ENCODE measurements at places on chromosomes 13 and 19. TPM values are rescaled to one million over a fixed set of nuclear protein-coding genes. Genes with fewer than 3 reads are reported as not detected.

The RBM26 gene
- 26.9 TPM for total RNA-seq

DNA sequence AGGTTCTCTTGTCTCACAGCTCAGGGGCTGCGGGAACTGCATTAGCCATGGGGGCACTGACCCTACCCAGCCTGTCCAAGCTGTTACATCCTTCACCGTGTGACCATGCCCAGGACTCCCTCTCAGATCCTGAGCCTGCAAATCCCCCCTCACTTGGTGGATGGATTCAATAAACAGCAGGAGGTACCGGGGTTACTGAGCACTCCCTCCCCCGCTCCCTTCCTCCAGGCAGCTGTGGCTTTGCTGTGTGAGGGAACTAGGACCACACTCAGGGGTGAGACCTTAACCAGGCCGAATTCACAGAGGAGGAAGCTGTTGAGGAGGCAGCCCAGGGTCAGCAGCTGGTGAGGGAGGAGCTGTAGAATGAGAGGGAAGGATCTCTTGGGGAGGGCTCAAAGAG lies 27.0 kb upstream of the CEACAM1 start:
- no peak for DNase-seq

GRCh38 chr13:109180905-109181425 lies 551.6 kb downstream of the MYO16 start:
- DNase-seq: peak; percentile 93

The CALR3 gene
- not detected for total RNA-seq

The LRRC63 gene
- total RNA-seq: 0.29 TPM

DNA sequence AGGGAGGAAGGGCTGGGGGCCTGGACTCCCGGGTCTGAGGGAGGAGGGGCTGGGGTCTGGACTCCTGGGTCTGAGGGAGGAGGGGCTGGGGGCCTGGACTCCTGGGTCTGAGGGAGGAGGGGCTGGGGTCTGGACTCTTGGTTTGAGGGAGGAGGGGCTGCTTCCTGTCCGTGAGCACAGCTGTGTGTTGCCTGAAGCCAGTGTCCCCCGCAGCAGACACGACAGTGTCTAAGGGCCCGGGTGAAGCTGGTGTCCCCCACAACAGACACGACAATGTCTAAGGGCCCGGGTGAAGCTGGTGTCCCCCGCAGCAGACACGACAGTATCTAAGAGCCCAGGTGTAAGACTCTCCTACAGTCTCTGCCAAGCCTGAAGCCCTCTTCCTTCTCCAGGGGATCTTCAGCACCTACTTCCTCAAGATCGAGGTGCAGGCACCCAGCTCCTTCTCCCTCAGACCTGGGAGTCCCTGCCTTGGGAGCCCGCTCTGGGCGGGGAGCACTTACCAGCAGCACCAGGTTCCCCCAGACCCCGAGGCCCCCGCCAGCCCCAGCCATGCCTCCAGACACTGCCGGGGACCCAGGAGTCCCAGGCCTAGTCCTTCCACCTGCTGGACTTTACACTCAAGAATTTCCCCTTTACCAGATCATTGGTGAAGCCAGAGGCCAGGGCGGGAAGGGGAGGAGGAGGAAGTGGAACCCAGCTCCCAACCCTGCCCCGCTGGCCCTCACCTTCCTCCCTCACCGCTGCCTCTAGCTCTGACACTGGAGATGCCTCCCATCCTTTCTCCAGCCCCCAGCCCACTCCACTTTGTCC lies at the start of gene PTPRH:
TSS of gene PTPRH (minus strand) at position 622 of the 813 bp plus-strand sequence. CDS start at position 554, 68 bp downstream.
- DNase-seq: peak; percentile 44

The ZNF460 gene
- 41.8 TPM for total RNA-seq

- peak; percentile 83 for DNase-seq
Measured at GRCh38 chr19:13920940-13921747, 15.1 kb downstream of the CC2D1A start.

The OLFM2 gene
- 2.2 TPM for total RNA-seq

DNA sequence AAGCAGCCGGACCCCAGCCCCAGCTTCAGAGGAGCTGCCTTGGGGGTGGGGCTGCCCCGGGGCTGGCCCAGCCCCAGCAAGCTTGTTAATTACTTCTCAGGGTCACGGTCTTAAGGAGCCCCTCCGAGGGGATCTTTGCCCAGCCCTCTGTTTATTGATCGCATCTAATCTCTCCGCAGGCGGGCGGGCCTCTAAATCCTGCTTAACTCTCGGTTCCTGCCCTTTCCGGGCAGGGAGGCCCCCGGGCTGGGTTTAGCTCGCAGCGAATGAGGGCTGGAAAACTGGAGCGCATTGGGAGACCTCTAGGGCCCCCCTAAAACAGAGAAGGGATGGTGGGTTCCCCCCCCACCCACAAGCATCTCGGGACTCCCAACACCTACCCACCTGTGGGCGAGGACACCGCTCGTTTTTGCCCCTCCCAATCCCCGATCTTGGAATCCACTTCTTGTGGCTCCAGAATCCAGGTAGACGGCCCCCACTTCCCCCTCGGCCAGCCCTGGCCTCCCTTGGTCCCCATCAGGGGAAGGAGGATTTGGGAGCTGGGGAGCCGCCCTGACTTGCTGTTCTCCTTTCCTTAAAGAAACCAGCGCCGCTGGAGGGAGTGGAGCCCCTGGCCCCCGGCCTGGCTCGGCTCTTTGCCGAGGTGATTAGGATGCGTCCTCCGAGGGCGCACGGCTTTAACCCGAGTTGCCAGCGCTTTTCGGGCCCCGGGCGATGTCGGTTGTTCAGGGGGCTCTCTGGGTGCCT lies 59.5 kb upstream of the ADGRL1 start:
- no peak for DNase-seq

The SLC5A5 gene
- not detected for total RNA-seq

DNA sequence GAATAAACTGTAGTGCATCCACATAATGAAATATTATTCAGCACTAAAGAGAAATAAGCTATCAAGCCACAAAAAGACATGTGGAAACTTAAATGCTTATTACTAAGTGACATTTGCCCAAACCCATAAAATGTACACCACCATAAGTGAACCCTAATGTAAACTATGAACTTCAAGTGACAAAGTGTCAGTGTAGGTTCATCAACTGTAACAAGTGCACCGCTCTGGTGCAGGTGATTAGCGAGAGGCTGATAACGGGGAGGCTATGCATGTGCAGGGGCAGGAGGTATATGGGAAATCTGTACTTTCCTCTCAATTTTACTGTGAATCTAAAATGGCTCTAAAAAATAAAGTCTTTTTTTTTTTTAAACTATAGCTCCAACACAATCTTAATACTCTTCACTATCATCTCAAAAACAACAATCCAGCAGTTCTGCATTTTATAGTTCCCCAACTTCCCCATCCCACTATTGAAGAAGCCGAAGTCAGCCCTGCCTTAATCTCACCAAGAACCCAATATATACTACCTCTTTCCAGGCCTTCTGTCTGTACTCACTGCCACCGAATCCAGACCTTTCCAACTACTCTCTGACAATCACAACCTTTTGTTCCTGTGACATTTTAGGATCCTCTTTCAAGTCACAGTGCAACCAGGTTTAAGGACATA lies 22.6 kb downstream of the ELF1 start:
- DNase-seq: no peak

DNA sequence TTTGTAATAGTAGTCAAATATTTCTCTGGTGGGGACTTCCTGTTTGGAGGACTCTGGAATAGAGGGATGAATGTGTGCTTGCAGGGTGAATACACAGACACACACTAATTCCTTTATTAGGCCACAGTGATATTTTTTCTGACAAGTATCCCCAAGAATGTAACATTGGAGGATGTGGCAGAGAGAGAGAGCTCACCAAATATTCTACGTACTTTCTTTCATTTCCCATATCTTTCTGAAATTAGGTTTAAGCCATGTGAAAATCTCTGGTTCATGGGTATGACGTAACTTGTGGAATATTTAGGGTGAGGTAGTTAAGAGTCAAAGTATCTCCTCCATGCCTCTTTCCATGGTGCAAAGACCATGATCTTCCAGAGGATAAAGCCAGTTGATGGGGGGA lies 463.4 kb downstream of the DIAPH3 start:
- peak; percentile 2 for DNase-seq

DNA sequence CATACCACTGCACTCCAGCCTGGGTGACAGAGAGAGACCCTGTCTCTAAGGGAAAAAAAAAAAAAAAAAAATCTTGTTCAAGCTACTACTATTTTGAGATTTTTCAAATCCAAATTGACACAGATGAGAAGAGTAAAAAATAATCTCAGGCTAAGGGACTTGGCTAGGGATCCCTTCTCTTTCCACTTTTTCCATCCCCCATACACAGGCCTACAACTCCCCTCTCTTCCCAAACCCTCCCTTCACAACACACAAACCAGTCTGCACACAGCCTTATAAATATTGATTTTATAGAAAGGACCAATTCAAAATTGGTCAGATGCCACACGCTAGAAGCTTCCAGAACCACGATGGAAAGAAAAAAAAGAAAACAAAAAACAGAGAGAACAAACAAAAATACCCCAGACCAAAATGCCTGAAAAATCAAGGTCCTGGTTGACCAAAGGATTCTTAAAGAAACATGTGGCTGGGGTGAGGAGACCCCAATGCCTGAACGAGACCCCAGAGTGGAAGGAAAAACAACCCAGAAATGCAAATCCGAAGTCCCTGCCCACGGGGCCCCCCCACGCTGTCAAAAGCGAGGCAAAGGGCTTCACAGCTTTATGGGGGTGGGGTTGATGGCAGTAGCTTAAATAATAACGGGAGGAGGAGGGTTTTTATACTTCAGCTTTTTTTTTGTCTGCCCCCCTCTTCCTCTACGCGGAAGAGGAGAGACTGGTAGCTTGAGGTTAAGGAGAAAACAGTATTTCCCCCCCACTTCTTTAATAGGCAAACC lies 18.1 kb downstream of the QPCTL start:
- no peak for DNase-seq

- peak; percentile 52 for DNase-seq
Measured at GRCh38 chr19:28701491-28701890, 511.5 kb downstream of the UQCRFS1 start.

The RXFP2 gene
- total RNA-seq: not detected

GRCh38 chr19:16104722-16105121 lies 7.0 kb upstream of the RAB8A start:
- no peak for DNase-seq
